ENCODE measurements at places on chromosomes 5 and 9.

GRCh38 chr5:11052871-11053270 is 291.8 kb upstream of the DAP start:
- no peaks in the 10 kb centered on the region for H3K4me1 ChIP-seq
- no peak overlapping the region for H3K4me3 ChIP-seq
- no peaks in the 10 kb centered on the region for H3K36me3 ChIP-seq
- no peaks in the 10 kb centered on the region for H3K27me3 ChIP-seq
- H3K27ac ChIP-seq: no peak overlapping the region

GRCh38 chr5:131981516-131981915 is 29.9 kb downstream of the ACSL6 start:
- no peak for DNase-seq
- H3K4me3 ChIP-seq: no peak overlapping the region
- no peaks in the 10 kb centered on the region for H3K36me3 ChIP-seq
- H3K4me1 ChIP-seq: no peaks in the 10 kb centered on the region
- no peak overlapping the region for H3K27ac ChIP-seq
- peaks cover 7% of the 10 kb centered on the region for H3K27me3 ChIP-seq

GRCh38 chr9:131410044-131410491 is 16.2 kb downstream of the PRRC2B start:
- peaks cover 87% of the 10 kb centered on the region for H3K4me1 ChIP-seq
- H3K4me3 ChIP-seq: peak overlapping the region; percentile 44
- H3K27ac ChIP-seq: peak overlapping the region; percentile 77
- peaks cover 32% of the 10 kb centered on the region for H3K36me3 ChIP-seq
- H3K27me3 ChIP-seq: no peaks in the 10 kb centered on the region

- no peak overlapping the region for H3K27ac ChIP-seq
- peaks cover 4% of the 10 kb centered on the region for H3K27me3 ChIP-seq
- no peak for DNase-seq
- no peaks in the 10 kb centered on the region for H3K36me3 ChIP-seq
- no peaks in the 10 kb centered on the region for H3K4me1 ChIP-seq
Measured at GRCh38 chr5:149940077-149940574, 4.5 kb downstream of the PDE6A start.

GRCh38 chr5:171927345-171927941 is 79.0 kb downstream of the FBXW11 start:
- peak overlapping the region; percentile 4 for H3K27ac ChIP-seq
- peaks cover 63% of the 10 kb centered on the region for H3K4me1 ChIP-seq
- H3K36me3 ChIP-seq: peaks cover 13% of the 10 kb centered on the region
- H3K4me3 ChIP-seq: no peak overlapping the region

DNA sequence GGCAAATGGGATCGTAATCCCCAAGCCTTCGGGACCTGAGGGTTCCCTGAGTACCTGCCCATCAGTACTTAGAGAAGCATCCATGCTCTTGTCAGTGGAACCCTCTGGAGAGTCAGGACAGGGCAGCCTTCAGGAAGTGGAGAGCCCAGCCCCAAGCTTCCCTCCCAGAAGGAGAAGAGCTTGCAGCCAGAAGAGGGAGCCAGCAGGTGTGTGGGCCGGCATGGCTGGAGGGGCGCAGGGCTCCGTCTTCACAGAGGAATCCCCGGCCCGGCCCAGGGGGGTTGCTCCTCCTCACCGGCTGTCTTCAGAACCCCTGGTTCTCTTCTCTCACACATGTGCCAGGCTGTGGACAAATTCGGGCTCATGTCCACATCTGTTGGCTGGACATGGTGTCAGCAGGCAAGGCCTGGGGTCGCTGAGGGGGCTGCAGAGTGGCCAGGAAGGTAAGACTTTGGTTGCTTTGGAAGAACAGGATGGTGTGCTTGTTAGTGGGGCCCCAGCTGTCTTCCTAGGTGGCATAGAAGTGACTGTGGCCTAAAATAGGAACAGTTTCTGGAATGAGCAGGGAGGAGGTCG is 58.9 kb upstream of the RXRA start:
- H3K4me1 ChIP-seq: peaks cover 53% of the 10 kb centered on the region
- H3K36me3 ChIP-seq: no peaks in the 10 kb centered on the region
- peaks cover 13% of the 10 kb centered on the region for H3K27me3 ChIP-seq
- no peak overlapping the region for H3K4me3 ChIP-seq
- H3K27ac ChIP-seq: no peak overlapping the region

DNA sequence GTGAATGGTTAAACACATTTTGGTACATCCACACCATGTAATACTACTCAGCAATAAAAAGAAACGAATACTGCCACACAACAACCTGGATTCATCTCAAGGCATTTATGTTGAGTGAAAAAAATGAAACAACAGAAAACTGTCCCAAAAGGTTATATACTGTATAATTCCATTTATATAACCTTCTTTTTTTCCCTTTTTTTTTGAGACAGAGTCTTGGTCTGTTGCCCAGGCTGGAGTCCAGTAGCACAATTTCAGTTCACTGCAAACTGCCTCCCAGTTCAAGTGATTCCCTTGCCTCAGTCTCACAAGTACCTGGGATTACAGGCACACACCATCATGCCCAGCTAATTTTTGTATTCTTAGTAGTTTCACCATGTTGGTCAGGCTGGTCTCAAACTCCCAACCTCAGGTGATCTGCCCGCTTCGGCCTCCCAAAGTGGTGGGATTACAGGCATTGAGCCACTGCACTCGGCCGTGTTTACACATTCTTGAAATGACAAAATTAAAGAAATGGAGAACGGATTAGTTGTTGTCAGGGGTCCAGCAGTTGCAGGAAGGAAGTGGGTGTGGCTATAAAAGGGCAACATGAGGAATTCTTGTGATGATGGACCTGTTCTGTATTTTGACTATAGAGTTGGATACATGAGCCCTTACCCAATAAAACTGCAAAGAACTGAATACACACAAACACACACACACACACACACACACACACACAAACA is 17.4 kb downstream of the PPP6C start:
- H3K4me1 ChIP-seq: peaks cover 22% of the 10 kb centered on the region
- peak overlapping the region; percentile 9 for H3K27ac ChIP-seq
- H3K27me3 ChIP-seq: no peaks in the 10 kb centered on the region
- no peak for DNase-seq
- peaks cover 38% of the 10 kb centered on the region for H3K36me3 ChIP-seq

- no peak overlapping the region for H3K4me3 ChIP-seq
- no peak overlapping the region for H3K27ac ChIP-seq
- no peak for DNase-seq
Measured at GRCh38 chr5:91180506-91180905, 202.6 kb downstream of the ARRDC3 start.

DNA sequence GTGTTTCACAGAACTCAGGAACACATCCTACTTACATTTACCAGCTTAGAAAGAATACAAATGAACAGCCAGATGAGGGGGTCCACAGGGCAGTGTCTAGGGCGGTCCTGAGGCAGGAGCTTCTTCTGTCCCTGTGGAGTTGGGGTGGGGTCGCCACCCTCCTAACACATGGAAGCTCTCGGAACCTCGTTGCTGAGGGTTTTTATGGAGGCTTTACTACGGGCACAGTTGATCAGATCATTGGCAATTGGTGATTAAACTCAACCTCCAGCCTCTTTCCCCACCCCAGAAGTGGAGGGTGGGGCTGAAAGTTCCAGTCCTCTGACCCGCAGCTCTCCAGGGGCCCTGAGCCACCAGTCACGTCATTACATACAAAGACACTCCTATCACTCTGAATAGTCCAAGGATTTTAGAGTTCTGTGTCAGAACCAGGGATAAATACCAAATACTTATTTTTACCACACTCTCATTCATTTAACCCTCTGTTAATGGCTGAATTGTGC is 156.9 kb downstream of the COL23A1 start:
- H3K36me3 ChIP-seq: no peaks in the 10 kb centered on the region
- no peak overlapping the region for H3K27ac ChIP-seq
- H3K4me3 ChIP-seq: no peak overlapping the region

DNA sequence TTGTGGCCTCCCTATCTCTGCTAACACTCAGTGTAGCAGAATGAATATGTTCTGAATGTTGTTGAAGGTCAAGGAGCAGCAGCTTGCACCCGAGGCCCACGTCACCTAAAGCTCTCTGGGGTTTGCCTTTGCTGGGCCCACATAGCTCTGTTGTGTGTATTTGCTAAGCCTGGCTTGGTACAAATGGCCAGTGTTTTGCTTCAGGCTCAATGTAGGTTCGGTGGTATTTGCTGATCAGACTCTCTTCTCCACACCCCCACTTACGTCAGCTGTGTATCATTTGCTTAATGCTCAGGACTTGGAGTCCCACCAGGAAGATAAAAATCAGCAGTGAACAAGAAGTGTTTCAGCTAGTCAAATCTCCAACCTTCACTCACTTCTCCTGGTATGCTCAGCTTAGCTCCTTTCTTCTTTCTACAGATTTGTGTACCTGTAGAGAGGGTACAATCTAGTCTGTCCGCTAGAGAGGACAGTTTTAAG is 4.8 kb upstream of the RFESD start:
- H3K4me3 ChIP-seq: no peak overlapping the region
- no peaks in the 10 kb centered on the region for H3K36me3 ChIP-seq
- H3K27me3 ChIP-seq: no peaks in the 10 kb centered on the region
- no peak overlapping the region for H3K27ac ChIP-seq
- H3K4me1 ChIP-seq: peaks cover 18% of the 10 kb centered on the region

DNA sequence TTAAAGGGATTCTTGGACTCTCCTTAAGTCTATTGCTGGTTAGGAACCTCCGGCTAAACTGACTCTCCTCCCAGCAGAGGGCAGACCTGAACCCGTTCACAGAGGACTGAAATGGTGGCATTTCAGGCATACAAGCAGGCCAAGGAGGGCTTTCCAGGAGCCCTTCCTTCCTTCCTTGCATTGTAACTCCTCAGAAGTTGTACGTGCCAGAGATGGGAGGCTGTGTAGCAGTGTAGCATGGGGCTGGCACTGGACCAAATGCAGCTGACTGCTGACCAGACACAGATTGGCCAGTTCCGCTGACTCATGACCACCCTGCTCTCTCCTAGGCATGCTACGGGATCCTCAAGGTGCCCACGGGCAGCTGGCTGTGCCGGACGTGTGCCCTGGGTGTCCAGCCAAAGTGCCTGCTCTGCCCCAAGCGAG is 36.4 kb downstream of the JADE2 start:
- H3K27me3 ChIP-seq: no peaks in the 10 kb centered on the region
- peaks cover 83% of the 10 kb centered on the region for H3K36me3 ChIP-seq
- H3K27ac ChIP-seq: peak overlapping the region; percentile 56
- H3K4me1 ChIP-seq: peaks cover 7% of the 10 kb centered on the region
- H3K4me3 ChIP-seq: no peak overlapping the region

DNA sequence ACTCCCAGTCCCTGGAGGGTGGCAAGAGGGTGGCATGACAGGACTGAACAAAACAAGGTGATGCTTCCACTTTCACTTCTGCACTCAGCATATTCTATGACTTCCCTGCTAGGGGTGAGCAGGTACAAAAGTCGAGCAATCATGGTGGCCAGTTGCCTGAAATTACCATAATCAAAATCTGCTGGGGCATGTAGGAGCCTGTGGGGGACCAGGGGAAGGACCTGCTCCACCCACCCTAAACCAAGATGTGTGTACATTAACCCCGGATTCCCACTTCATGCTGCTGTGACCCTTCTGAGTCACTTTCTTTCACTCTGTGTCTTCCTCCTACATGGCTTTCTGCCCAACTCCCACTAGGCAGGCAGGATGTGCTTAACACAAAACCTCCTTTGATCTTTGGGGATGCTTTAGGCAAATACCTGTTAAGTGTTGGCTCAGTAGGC is 73.3 kb upstream of the PHF24 start:
- no peak overlapping the region for H3K27ac ChIP-seq
- H3K4me1 ChIP-seq: no peaks in the 10 kb centered on the region
- no peak overlapping the region for H3K4me3 ChIP-seq
- H3K36me3 ChIP-seq: no peaks in the 10 kb centered on the region

- no peaks in the 10 kb centered on the region for H3K36me3 ChIP-seq
- H3K4me1 ChIP-seq: no peaks in the 10 kb centered on the region
- DNase-seq: no peak
- no peak overlapping the region for H3K27ac ChIP-seq
- H3K4me3 ChIP-seq: no peak overlapping the region
Measured at GRCh38 chr5:59976342-59976741, 82.8 kb upstream of the PDE4D start.

DNA sequence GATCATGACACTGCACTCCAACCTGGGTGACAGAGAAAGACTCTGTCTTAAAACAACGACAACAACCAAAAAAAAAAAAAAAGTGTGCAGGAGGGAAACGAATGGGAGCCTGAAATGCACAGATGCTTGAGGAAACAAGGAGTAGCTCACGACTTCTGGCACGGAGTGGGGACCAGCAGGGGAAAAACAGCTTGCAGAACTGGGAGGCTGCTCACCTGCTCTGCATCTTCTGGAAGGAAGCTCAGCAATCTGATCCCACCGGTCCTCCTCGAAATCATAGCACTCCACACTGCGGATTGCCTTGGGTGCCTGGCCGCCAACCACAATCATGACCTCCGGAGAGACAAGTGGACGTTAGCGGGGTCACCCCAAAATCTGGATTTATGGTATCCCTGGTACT is 96.2 kb downstream of the KLHL3 start:
- H3K4me1 ChIP-seq: no peaks in the 10 kb centered on the region
- no peak overlapping the region for H3K4me3 ChIP-seq
- no peak overlapping the region for H3K27ac ChIP-seq
- no peaks in the 10 kb centered on the region for H3K27me3 ChIP-seq
- DNase-seq: no peak
- H3K36me3 ChIP-seq: no peaks in the 10 kb centered on the region

GRCh38 chr5:167951116-167951515 is 340.3 kb upstream of the WWC1 start:
- no peaks in the 10 kb centered on the region for H3K27me3 ChIP-seq
- no peak overlapping the region for H3K27ac ChIP-seq
- no peaks in the 10 kb centered on the region for H3K36me3 ChIP-seq
- H3K4me3 ChIP-seq: no peak overlapping the region
- peaks cover 2% of the 10 kb centered on the region for H3K4me1 ChIP-seq
- no peak for DNase-seq

GRCh38 chr5:139689631-139690063 is 41.5 kb downstream of the CXXC5 start:
- peaks cover 9% of the 10 kb centered on the region for H3K36me3 ChIP-seq
- H3K4me1 ChIP-seq: peaks cover 55% of the 10 kb centered on the region
- H3K27ac ChIP-seq: peak overlapping the region; percentile 67
- no peak overlapping the region for H3K4me3 ChIP-seq
- no peaks in the 10 kb centered on the region for H3K27me3 ChIP-seq

DNA sequence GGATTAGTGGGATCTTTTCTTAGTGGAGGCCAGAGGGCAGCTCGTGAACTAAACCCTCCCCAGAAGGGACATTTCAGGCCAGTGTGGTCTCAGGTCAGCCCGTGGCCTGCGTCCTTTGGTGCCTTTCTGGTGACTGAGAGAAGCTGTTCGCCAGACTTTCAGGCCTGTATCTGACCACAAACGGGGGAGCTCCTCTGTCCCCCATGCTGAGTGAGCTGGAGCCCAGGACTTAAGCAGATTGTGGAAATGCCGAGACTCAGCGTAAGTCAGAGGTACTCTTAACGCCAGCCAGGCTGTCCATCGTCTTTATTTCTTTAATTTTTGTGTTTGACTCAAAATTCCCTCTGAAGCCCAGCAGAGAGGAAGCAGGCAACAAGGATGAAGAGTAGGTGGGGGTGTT is 54.8 kb upstream of the NCS1 start:
- H3K36me3 ChIP-seq: peaks cover 57% of the 10 kb centered on the region
- H3K27ac ChIP-seq: no peak overlapping the region
- H3K4me3 ChIP-seq: no peak overlapping the region
- no peak for DNase-seq
- H3K27me3 ChIP-seq: no peaks in the 10 kb centered on the region
- peaks cover 4% of the 10 kb centered on the region for H3K4me1 ChIP-seq

Measured in activated B cell treated with CpG ODN at 0.5 μM for 24 hours (primary cell).